Omental fat pad (tissue), 4 donors: ENCODE measurements at places on chromosomes 1 and 21. TPM values are rescaled to one million over a fixed set of nuclear protein-coding genes. Genes with fewer than 3 reads are reported as not detected.

- no peak for DNase-seq
These were observed 7.3 kb upstream of the TARS2 start for GRCh38 chr1:150479927-150480352.

GRCh38 chr1:153568367-153569099 lies 2.9 kb upstream of the S100A2 start:
- DNase-seq = peak; percentile 85

GRCh38 chr1:213982672-213983492 lies 4.9 kb upstream of the PROX1 start:
- DNase-seq = no peak

GRCh38 chr1:17582124-17582774 lies 42.8 kb downstream of the ARHGEF10L start:
- no peak for DNase-seq

DNA sequence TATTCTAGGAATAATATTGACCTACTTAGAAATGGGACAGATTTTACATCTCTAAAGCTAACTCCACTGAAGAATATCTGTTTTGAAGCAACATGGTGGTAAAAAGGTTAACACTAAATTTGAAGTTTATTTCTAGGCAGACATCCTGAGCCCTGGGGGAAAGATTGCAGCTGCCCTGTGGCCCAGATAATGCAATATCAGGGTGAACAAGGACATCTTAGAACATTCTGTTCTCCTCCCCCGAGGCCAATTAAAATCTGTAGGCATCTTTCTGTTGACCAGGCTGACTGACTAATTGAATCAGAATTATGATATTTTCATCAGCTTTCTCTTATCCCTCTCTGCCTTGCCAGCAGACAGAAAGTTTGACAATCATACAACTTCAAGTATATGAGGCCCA lies 149.8 kb upstream of the DUSP10 start:
- no peak for DNase-seq

DNA sequence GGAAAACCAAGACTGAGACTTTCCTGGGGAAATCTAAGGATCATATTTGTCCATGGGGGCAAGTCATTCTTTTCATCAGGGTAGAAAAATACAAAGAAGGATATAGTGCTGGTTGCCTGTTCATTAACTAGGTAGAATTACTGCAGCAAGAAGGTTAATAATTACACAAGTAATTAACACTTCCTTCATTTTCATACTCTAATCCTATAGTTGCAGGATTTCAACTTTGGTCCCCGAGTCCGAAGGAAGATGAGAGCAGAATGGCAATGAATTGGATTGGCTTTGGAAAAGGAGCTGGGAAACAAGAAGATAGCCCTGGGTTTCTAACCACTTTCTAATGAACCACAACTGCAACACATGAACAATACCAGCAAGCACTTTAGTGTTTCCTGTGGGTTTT lies 199.2 kb upstream of the ESRRG start:
- no peak for DNase-seq

DNA sequence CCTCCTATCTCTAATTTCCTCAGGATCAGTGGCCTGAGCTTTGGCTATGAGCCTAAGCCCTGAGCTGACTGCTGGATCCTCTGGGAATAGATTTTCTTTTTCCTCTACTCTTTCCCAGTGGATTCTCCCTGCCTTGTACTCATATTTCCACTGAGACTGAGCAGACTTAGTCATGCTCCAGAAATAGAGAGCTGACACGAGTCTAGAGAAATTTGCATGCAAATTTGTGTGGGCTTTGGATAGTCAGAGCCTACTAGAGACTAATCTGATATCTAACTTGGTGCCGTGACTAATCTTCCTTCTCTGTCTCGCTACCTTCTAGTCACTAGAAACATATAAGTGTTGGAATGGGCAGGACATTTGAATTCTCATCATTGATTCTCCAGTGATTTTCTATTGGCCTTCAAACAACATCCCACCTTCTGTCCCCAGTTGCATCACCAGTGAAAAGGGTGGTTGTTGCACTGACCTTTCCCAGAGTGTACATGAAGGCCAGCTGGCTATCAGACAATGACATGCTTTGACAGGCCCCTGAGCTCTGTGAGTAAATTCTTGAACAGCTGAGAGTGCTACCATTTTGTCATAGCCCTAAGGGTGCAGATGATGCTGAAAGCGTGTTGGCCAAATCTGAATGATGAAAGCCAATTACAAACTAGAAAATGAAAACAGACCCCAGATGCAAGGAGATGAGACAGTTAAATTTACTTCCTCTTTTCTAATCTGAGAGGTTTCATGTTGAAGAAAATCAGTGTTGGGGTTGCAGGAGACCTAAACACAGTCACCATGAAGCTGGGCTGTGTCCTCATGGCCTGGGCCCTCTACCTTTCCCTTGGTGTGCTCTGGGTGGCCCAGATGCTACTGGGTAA lies at the start of gene FCRLA:
TSS of gene FCRLA (plus strand) at position 748 of the 866 bp plus-strand sequence. CDS start at position 784, 36 bp downstream.
- DNase-seq = no peak

GRCh38 chr1:88973520-88974137 lies 18.8 kb downstream of the KYAT3 start:
- no peak for DNase-seq

- no peak for DNase-seq
These were observed 113.6 kb downstream of the MACF1 start for GRCh38 chr1:39317910-39318633.

DNA sequence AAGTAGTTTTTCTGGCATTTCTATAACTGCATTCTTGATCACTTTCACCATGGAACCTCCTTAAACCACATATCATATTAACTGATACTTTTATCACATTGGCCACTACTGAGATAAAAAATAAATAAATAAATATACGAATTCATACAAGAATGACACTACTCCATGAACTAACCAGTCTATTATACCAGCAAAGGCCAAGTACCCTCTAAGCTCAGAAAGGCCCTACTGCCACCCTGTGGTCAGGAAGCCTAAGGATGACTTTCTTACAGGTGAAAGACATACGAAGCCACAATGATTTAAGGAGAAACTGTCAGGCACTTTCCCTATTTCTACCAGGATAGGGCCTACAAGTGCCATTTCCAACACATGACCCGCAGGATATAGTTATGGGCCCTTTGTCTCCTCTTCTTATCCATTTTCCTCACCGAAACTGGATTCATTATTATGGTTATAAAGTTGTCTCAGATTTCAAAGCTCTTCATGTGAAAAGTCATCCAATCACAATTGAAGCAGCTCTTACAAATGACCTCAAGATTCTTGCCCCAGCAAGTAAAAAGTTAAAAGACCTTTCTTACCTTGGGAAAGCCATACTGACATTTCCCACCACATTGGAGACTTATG lies 23.9 kb downstream of the DNAJC8 start:
- DNase-seq = no peak

GRCh38 chr21:20388400-20388799 lies 609.8 kb upstream of the NCAM2 start:
- no peak for DNase-seq

- DNase-seq = no peak
These were observed 39.0 kb downstream of the GDAP2 start for GRCh38 chr1:117890452-117890851.

- no peak for DNase-seq
These were observed 17.0 kb downstream of the DENND2D start for GRCh38 chr1:111183308-111184069.

- no peak for DNase-seq
These were observed 6.2 kb downstream of the SLC2A1 start for GRCh38 chr1:42952303-42953001.

GRCh38 chr21:41973861-41974751 lies 20.3 kb upstream of the C2CD2 start:
- DNase-seq = no peak

DNA sequence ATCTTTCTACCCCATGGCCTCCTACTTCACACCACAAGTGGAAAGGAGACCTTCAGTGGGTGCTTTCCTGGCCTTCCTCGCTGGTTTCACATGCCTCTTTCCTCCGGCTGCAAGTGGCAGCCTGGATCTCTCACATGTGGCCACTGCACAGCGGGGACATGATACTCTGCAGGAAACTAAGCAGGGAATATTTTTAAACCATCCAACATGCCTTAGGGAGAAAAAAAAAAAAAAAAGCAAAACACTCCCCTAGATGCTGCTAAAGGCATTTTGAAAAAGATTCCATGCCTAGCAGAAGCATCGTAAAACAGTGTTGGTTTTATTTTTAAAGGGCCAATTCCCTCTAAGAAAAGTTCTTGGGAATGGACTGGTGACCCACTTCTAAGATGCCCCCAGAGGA lies 12.2 kb upstream of the GJA5 start:
- no peak for DNase-seq

DNA sequence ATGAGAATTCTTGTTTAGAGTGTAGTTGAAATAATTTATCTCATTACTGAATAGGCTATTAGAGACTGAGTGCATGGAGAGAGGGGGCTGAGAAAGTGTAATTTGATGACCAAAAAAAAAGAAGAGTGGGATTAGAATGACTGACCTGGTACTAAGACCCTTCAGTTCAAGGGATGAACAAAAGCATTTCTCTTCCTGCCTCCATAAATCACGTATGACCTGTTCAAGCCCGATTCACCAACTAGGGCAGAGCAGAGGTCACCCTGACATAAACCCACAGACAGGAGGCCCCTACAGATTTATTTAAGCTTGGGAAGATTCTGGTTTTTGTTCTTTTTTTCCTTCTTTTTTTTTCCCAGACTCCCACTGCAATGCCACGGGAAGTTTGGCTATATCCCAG lies 123.7 kb upstream of the COP1 start:
- no peak for DNase-seq

DNA sequence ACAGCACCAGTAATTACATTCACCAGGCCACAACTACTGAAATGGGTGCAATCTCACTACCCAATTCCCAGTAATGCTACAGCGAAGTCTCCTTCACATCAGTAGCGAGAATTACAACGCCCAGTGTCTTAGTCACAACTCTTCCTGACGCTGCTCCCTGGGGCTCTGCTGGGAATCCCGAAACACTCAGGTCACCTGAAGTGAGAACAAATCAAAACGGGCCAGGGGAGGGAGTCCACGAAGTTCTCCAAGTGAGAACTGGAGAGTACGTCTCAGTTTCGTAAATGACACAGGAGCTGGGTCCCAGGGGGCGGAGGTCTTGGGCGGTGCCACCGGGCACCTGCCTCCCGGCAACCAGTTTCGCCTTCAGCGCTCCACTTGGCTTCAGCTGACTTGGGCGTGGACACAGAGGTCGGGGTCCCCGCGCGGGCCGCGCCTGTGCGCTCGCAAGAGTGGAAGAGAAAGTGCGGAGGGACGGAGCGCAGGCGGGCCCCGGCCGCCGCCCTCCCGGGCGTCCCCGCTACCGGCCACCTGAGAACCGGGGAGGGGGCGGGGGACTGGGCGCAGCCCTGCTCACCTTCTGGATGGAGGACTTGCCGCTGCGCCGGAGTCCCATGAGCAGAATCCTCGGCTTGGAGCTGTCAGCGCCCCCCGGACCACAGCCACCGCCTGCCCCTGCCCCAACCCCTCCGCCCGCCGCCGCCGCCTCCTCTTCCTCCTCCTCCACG lies 575 bp downstream of the RRAGC start:
- peak; percentile 61 for DNase-seq

DNA sequence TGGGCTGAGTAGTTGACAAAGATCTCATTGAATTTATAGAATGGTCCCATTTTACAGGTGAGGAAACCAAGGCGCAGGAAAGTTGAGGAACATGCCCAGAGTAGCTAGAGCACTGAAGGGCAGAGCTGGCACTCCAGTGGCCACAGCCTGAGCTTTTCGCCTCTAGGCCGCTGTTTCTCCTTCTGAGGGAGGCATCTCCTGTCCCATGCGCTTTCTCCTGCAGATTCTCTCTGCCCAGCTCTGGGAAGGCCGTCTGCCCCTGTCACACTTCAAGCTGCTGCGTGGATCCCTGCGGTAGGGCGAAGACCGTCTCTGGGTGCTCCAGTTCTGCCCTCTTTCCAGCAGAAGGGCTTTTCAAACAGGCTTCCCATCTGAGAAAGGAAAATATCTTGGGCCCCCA lies 159.9 kb downstream of the ACTL8 start:
- no peak for DNase-seq

GRCh38 chr1:54859700-54860391 lies 27.1 kb downstream of the DHCR24 start:
- DNase-seq = no peak

- DNase-seq = no peak
These were observed 32.1 kb downstream of the DYRK1A start for GRCh38 chr21:37398697-37399096.

- no peak for DNase-seq
These were observed 1.3 kb downstream of the ABCG1 start for GRCh38 chr21:42220138-42220701.

DNA sequence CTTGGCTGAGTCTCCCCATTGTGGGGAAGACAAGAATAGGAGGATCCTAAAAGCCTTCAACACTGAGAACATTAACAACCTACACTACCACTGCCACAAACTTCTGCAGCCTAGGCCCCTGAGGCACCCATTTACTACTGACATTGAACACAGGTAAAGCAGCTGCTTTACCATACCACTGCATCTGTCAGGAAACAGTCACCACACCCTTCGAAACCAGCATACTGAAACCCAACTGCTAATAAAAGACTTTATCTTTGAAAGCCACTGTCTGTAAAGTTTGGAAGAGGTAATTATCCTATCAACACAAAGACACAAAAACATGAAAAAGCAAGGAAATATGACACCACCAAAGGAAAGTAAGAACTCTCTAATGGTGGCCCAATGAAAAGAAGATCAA lies 7.4 kb downstream of the IFNAR1 start:
- no peak for DNase-seq

- no peak for DNase-seq
These were observed 19.6 kb downstream of the CDC42BPA start for GRCh38 chr1:227298512-227299240.

DNA sequence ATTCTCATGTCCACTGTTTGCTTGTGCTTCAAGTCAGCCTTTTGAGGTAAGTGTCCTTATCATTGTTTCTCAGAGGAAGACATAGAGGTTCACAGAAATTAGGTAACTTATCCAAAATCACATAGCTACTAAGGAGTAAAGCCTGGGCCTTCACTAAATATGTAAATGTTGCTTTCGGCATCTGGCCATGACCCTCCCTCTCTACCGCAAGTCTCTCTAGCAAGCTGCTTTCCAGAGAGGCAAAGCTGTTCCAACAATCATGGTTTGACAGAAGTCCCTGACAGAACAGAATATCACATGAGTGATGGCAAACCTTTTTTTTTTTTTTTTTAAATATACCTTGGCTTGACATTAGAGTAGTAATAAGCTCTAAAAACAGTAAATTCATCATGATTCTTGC lies 94.5 kb upstream of the F3 start:
- DNase-seq = no peak

- DNase-seq = no peak
These were observed 273.3 kb downstream of the OLFM3 start for GRCh38 chr1:101723415-101723814.

DNA sequence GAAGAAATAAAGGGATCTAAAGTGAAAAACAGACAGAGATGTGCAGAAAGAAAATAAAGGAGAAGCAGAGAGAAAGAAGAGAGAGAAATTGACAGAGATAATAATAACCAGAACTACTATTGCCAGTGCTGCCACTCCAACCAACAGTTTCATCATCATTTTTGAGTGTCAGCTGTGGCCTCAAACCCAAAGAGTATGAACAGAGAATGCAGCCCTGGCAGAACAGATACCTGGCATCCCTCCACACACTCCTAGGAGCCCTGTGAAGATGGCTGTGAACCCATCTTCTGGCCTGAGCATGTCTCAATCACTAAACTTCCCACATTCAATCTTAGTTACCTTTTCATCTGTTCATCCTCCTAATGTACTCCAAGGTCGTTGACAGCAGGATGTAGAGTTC lies 385.8 kb upstream of the NFIA start:
- DNase-seq = no peak

The NSL1 gene
- 32.2 TPM for total RNA-seq

The CNTN2 gene
- not detected for total RNA-seq

The P3H1 gene
- total RNA-seq = 20.4 TPM

The ELOVL1 gene
- total RNA-seq = 56.4 TPM

The FOXD2 gene
- total RNA-seq = not detected

The FCMR gene
- total RNA-seq = 23.2 TPM

The GBP7 gene
- not detected for total RNA-seq

The CCDC27 gene
- not detected for total RNA-seq

The AQP10 gene
- not detected for total RNA-seq

The CIART gene
- 0.75 TPM for total RNA-seq
